ENCODE measurements at places on chromosomes 5 and 9.

GRCh38 chr5:133155326-133155969, 103.6 kb downstream of the HSPA4 start:
- no peak for DNase-seq

DNA sequence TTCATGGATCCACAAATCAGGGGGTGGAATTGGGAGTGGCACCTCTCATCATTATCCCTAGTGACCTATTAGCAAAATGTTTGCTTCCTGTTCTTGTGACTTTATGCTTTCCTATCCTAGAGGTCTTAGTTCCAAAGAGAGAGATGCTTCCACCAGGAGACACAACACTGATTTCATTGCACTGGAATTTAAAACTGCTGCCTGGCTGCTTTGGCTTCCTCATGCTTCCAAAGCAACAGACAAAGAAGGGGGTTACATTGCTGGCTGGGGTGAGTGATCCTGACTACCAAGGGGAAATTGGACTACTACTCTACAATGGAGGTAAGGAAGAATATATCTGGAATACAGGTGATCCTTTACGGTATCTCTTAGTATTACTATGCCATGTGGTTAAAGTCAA, 69.2 kb upstream of the SH3GL2 start:
- DNase-seq, result no peak

- DNase-seq, result no peak
Observed at GRCh38 chr9:127285965-127286364, 21.4 kb downstream of the GARNL3 start.

DNA sequence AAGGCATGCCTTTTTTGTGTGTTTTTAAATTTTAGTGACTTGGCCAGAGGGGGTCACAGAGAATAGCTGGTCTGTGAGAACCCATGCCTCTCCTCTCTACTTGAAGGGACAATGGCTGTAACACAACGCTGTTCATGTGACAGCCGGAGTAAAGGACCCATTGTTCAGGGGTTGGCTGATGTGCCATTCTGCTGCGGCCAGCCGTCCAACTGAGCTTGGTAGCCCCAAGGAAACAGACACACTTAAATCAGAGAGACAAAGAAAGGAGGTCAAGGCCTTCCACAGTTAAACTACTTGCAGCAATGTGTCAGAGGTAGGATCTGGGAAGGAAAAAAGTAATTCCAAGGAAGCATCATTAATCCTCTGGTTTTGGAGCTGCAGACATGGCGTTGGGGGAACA, 8.1 kb downstream of the MEGF10 start:
- no peak for DNase-seq

- no peak for DNase-seq
Observed at GRCh38 chr5:112386766-112387165, 32.3 kb downstream of the EPB41L4A start.

- no peak for DNase-seq
Observed at GRCh38 chr9:89376741-89377351, 58.5 kb downstream of the SECISBP2 start.

- peak; percentile 19 for DNase-seq
Observed at GRCh38 chr5:133825631-133826289, 142.7 kb downstream of the C5orf15 start.

DNA sequence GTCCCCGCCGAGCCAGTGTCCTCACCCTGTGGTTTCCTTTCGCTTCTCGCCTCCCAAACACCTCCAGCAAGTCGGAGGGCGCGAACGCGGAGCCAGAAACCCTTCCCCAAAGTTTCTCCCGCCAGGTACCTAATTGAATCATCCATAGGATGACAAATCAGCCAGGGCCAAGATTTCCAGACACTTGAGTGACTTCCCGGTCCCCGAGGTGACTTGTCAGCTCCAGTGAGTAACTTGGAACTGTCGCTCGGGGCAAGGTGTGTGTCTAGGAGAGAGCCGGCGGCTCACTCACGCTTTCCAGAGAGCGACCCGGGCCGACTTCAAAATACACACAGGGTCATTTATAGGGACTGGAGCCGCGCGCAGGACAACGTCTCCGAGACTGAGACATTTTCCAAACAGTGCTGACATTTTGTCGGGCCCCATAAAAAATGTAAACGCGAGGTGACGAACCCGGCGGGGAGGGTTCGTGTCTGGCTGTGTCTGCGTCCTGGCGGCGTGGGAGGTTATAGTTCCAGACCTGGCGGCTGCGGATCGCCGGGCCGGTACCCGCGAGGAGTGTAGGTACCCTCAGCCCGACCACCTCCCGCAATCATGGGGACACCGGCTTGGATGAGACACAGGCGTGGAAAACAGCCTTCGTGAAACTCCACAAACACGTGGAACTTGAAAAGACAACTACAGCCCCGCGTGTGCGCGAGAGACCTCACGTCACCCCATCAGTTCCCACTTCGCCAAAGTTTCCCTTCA, 1.4 kb downstream of the GLIS3 start:
- DNase-seq, result no peak

DNA sequence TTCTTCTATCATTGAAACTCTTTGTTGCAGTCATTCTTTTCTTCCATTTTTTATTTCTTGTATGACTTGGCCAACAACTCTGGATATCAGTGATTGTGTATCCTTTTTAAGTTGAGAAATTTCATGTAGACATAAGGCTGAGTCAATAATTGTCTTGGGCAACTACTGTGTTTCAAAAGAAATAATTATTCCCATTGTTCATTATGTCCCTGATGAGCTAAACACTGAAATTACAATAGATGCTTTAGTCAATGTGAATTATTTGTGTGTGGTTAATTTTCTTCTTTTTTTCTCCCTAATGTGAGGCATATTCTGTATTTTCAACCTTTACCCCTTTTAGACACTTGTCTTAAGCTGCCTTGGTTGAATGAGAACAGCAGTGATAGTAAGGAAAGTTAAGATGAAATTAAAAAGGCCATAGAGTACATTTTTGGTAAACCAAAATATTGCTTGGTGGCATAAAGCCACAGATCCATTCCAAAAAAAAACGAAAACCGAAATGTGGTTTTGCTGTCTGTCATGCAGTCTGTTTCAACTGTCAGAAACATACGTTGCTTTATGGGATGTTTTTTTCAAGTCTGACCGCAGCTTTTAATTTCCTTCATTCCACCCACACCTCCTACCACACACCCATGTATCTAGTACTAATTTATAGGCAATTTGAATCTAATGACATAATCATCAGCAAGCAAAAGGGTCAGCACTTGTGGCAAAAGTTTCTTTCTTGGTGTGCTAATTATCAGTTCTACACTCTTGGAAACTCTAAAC, 21.1 kb downstream of the TLE4 start:
- DNase-seq, result no peak

DNA sequence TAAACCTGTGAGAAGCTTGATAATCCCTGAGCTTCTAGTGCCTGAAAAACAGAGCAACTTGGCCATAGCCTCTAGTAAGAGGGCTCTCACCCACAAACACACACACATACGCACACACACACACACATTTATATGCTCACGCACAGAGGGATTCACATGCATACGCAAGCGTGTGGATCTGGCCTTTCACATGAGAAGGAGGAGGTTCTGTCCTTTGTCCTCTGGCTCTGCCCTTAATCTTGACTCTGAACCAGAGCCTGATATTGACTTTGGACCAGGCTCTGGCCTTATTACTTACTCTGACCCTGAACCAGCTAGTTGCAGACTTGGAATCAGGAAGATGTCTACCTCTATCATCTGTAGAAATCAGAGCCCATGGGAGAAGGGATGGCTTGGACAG, 10.0 kb upstream of the P4HA2 start:
- DNase-seq, result no peak

GRCh38 chr5:96730586-96730985, 68.4 kb downstream of the CAST start:
- no peak for DNase-seq

DNA sequence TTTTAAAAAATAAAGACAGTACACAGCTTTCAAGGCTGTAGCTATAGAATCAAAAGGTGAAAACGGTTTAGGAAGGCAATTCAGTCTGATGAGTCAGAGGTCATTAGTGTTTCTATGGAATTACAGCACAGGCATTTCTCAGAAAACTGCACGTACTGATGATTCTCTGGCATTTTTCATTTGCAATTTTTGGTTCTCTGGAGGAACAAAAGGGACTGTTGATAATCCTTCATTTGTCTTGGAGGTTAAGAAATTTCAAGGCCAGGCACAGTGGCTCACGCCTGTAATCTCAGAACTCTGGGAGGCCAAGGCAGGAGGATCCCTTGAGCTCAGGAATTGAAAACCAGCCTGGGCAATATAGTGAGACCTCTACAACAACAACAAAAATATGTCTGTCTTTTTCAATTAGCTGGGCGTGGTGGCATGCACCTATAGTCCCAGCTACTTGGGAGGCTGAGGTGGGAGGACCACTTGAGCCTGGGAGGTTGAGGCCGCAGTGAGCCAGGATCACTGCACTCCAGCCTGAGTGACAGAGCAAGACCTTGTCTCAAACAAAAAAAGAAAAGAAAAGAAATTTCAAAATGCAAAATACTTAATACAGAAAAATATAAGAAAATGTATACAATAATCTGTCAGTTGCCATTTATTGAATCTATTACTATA, 27.3 kb downstream of the NR6A1 start:
- no peak for DNase-seq

DNA sequence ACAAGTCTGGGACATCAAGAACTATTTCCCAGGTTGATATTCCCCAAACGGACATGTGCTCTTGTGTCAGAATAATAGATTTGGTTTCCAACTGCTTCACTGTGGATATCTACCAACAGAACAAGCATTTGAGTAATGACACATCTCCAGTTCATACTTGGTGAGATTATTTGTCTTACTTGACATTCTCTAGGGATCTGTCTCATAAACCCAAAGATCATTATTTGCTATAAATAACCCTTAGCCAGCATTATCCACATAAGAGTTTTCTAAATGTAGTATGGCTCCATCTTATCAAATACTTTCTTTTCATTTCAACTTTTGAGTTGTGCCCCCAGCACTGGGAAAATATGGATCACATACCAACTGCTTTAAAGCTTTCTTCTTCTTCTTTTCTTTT, 1063.9 kb upstream of the CDH18 start:
- no peak for DNase-seq

- no peak for DNase-seq
Observed at GRCh38 chr9:69027355-69028097, 8.0 kb upstream of the FXN start.

DNA sequence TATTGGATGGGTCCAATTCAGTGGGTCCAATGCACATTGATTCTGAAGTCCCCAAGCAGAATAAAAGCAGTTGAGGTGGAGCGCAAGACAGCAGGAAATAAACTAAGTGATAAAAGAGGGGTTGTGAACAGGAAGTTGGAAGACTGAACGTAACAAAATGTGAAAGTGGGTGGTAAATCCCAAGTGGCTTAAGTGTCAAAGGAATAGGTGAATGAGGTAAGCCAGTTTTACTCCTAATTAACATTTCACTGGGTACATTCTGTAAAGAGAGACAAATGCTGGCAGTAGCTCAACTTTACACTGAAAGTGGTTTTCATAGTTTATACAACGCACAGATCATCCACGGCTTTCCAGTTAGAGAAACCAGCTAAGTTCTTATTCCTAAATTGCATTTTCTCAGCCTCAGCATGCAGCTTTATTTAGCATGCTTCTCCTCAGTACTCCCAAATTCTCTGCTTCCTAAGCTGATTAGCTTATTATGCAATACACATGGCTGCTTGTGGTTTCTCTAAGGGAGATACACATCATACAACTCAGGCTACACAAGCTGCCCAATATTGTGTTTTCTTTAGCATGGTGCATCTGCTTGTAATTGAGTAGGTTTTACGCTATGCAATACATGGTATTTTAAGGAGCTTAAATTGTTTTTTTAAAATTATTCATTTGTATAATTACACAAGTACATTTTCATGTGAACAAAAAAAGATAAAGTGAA, 34.2 kb upstream of the HSD17B4 start:
- no peak for DNase-seq

GRCh38 chr5:156330141-156330870, 3.3 kb downstream of the SGCD start:
- DNase-seq, result no peak

DNA sequence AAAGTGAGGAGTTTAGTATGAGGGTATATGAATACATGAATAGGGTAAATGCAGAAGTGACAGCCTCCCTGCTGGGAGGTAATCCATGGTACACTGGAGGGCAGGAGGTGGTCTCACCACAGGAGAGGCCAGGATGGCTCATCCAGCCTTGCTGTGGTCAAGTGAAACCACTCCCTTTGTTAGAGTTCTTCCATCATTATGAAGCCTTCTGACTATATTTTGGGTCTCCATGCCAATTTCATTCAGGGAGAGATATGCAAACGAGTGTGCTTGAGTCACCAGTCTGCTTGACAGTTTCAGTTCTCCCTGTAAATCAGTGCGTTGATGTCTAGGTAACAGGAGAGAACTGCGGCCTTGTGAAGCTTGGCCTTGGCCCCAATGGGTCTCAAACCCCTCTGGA, 16.4 kb downstream of the PPP3R2 start:
- no peak for DNase-seq

DNA sequence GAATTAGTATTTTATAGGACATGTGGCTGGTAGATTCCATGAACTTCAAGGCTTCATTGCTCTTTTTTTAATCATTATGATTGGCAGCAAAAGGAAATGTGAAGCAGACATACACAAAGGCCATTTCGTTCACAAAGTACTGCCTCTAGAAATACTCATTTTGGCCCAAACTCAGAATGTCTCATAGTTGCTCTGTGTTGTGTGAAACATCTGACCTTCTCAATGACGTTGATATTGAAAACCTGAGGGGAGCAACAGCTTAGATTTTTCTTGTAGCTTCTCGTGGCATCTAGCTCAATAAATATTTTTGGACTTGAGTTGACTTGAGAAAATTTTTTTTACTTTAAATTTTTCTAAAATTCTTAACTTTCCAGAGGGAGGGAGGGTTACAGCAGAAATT, 12.4 kb downstream of the KCNV2 start:
- no peak for DNase-seq

GRCh38 chr5:101045689-101046088, 142.6 kb upstream of the ST8SIA4 start:
- DNase-seq, result no peak

DNA sequence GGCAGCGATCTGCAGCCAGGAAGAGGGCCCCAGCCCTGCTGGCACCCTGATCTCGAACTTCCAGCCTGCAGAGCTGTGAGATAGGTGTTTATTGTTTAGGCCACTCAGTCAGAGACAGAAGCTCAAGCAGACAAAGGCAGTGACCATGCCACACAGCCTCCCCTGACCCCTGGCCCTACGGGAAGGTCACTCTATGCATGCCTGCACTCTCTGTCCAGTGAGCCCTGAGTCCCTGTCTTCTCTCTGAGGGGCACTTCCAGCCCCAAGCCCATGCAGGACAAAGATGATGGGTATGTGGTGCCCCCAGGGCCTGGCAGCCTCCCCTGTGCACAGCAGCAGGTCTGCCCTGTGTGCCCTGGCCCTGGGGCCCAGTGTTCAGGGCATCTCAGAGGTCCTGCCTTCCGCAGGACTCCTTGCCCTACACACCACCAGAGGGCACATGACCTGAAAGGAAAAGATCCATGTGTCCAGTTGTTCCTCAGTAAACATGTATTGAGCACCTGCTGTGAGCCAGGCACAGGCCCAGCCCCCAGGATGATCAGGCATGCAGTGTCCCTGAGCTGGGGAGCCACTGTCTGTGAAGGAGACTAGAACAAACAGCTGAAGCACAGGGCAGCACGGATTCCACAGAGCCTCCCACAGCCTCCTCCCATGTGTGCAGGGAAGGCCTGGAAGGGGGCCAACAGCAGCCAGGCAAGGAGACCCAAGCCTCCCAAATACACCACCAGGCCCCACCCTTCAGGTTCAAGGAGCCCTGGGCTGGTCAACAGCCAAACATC, 109.3 kb downstream of the ATPSCKMT start:
- no peak for DNase-seq

GRCh38 chr9:116368680-116369079, 215.1 kb downstream of the PAPPA start:
- DNase-seq, result no peak

- DNase-seq, result no peak
Observed at GRCh38 chr5:17384181-17384580, 113.8 kb upstream of the TAF11L2 start.

Measured in stimulated activated CD8-positive, alpha-beta memory T cell treated with anti-CD3 and anti-CD28 coated beads, Interleukin-4, amount 100 ng/mL, for 1 hour (primary cell).